Right atrium auricular region (tissue), 2 donors: ENCODE measurements at places on chromosomes 5 and 9.
A peak's percentile ranks its signal among the peaks of the same experiment; 100 is the strongest.

- DNase-seq = no peak
Measured at GRCh38 chr9:98080326-98080725, 23.8 kb downstream of the NANS start.

GRCh38 chr5:61915646-61916045 is 390.4 kb upstream of the KIF2A start:
- no peak for DNase-seq

GRCh38 chr9:37989701-37990100 is 79.3 kb downstream of the SHB start:
- no peak for DNase-seq

DNA sequence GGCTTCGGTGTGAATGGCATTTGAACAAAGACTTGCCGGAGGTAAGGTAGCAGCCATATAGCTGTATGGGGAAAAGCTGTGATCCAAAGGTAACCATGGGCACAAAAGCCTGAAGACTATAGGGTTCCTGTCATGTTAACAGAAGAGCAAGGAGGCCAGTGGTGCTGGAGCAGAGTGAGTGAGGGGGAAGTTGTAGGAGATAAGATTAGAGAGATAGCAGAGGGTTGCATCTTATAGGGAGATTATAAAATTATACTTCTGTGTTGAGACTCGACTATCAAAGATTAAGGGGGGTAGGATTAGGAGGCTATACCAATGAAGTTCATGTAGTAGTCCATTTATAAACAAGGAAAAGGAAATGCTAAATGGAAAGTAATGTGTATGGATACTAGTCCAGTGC is 3.3 kb downstream of the NCBP1 start:
- DNase-seq = no peak

DNA sequence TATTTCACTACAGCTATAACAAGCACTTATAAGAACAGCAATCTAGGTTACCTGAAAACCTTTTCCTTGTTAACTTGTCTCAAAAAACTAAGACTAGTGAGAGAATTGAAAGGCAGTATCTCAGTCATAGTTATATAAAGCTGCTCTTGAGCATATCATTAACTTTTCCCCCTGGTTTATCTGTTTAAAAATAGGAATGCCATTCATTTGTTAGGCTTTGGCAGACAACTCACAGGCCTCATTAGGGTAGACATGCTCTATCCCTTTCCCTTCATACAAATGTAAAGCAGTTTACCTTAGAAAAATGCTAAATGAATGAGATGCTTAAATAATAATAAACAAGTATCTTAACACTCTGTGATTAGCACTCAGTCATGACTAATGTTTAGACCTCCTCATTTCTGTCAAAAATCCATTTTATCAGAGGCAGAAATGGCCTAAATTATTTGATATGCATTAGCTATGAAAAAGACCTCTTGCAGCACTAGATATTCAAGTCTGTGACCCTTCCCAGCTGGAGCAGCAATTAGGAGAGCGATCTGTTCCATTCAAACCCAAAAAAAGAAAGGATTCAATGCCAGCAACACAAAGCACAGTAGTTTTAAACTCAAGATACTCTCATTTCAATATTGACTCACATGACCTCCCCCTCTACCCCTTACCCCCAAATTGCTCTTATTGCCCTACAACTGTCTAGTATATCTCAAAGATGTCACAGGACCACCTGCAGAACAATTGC is 1578.8 kb upstream of the WWC1 start:
- no peak for DNase-seq

- no peak for DNase-seq
Measured at GRCh38 chr9:18347386-18348082, 126.4 kb upstream of the ADAMTSL1 start.

DNA sequence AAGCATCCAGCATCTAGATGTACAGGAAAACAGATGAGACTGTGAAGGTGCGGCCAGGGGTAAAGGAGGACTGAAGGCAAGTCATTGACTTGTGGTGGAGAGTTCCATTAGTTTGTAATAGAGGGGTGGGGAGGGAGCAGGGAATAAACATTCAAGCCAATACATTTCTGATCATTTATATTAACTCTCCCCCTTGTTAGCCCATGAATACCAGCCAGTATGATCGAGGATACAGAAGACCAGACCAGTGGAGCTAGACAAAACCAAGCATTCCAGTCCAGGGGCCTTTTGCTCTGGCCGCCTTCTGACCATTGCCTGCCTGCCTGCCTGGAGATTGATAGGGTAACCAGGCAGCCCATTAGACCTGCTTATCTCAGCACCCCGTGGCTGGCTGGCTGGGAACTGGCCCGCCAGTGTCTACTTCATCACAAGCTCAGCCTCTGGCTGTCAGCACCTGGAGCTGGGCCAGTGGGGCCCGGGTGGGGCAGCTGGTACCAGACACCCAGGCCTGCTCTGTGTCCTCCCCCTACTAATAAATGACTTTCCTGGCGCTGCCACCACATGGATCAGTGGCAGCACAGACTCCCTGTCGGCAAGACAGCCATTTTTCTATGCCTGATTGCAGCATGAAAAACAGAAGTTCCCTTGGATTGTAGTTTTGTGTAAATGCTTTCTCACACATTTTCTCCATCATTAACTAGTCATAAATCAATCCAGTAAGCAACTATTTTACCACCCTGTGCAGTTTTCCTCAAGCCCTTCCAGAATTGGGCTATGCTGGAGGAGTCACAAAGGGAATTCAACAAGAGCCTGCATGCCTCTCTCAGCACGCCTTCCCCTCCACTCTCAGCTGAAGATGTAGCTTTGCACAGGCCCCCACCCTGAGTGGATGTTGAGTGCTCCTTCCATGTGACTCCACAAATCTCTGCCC is 181.3 kb downstream of the SNCAIP start:
- no peak for DNase-seq

DNA sequence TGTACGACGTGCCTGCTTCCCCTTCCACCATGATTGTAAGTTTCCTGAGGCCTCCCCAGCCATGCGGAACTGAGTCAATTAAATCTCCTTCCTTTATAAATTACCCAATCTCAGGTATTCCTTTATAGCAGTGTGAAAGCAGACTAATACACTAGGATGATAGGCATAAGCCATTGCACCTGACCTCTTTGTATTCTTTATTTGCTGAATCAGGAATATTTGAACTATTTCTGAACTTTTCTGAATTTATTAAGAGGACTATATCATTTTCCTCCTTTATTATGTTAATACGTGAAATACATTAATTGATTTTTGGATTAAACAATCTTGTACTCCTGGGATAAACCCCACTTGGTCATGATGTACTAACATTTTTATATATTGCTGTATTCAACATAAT is 28.2 kb upstream of the NR4A3 start:
- DNase-seq = no peak

- no peak for DNase-seq
Measured at GRCh38 chr9:92663126-92663525, 6.8 kb downstream of the IPPK start.

- DNase-seq = peak; percentile 59
Measured at GRCh38 chr5:91955610-91956009, 572.5 kb upstream of the ARRDC3 start.

DNA sequence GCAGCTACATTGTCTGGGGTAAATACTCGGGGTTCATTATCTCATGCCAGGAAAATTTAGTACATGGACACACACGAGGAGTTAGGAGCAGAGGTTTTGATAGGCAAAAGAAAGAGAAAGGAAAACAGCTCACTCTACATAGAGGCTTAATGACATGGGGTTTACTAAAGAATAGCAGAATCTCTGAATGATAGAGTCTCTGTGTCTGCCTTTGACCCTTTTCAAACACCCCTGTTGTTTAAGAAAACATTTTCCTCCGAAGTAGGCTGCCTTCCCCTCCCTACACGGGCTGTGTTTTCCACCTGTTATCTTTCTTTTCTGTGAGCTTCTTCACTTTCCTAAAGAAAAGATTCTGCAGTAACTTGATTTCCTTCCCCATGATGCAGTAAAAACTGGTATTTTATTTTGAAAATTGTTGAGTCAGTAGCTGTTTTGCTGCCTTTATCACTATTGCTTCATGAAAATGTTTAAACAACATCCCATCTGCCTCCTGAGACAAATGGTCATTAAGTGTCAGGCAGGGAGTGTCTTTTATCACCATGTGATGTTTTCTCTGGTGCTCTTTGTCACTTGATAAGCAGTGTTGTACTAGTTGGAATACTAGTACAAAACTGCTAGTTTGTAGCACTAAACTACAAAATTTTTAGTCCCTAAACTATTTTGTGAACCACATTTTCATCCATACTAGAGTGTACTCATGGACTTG is 76.6 kb downstream of the PPIC start:
- no peak for DNase-seq

DNA sequence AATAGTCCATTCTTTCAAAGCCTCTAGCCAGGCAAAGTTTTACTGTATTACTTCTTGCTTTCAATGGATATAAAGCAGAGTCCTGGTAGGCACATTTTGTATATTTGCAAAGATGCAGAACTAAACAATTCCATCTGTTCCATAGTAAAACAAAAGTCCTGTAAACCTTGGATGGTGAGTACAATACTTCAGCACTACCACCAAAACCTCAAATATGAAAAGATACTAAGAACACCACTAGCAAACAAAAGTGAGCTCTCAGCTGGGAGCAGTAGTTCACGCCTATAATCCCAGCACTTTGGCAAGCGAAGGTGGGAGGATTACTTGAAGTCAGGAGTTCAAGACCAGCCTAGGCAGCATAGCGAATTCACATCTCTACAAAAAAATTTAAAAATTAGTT is 195.0 kb downstream of the MSX2 start:
- DNase-seq = no peak

DNA sequence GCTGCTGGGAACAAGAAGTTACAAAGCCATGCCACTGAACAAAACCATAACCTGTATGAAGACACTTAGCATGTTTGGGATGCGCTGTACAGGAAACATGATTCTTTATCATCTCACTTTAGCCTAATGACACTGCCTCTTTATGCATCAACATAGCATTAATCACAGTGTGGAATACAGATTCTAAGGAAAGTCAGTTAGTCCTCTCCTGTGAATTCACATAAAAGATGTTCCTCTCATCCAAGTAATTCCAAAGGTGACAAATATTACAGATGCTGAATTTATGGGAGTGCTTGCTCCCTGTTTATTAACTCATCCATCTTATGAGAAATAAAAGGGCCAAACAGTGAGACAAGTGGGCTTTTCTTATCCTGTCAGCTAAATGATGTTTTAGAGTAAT is 1677.7 kb downstream of the EFNA5 start:
- DNase-seq = no peak

GRCh38 chr5:133049726-133050048 is 2.1 kb upstream of the HSPA4 start:
- no peak for DNase-seq

GRCh38 chr9:71655141-71655540 is 113.2 kb downstream of the CEMIP2 start:
- no peak for DNase-seq

DNA sequence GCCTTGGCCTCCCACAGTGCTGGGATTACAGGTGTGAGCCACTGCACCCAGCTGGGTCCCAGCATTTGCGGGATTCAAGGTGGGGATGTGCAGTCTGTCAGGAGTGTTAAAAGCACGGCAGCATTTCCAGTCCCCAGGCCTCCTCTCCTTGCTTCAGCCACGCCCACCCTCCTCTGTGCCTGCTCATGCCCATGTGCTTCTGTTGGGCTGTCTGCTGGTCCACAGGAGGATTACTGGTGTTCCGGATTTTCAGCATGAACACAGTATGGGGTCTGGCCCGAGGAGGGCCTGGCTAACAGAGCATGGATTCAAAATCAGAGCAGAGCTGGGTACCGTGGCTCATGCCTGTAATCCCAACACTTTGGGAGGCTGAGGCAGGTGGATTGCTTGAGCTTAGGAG is 5.5 kb downstream of the ARRDC1 start:
- DNase-seq = no peak

DNA sequence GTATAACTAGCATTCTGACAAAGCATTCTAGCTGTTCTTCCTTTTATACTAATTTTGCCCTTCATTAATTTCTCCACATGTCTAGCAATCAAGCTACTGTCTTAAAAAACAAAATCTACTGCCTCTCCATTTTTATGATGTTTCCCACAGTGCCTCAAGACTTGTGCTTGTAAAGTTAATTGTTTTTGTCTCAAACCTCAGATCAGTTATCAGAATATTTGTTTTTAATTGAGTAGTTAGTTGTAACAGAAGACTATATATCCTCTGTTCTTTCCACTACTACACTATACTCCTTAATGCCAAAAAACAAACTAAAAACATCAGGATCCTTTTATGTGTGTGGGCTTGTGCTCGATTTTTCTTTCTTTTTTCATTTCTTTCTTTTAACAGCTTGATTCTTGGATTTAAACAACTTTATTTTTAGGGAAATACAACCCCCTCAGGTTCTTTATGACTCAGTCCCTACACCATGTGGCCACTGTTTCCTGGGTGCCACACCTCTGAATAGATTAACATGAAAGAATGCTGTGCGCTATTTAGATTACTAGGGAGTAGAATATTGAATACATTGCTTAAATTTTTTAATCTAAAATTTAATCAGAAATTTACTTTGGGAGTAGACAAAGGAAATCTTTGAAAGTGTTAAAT is 1.2 kb downstream of the ASPN start:
- no peak for DNase-seq

- no peak for DNase-seq
Measured at GRCh38 chr9:128611600-128612394, 44.9 kb downstream of the DYNC2I2 start.

DNA sequence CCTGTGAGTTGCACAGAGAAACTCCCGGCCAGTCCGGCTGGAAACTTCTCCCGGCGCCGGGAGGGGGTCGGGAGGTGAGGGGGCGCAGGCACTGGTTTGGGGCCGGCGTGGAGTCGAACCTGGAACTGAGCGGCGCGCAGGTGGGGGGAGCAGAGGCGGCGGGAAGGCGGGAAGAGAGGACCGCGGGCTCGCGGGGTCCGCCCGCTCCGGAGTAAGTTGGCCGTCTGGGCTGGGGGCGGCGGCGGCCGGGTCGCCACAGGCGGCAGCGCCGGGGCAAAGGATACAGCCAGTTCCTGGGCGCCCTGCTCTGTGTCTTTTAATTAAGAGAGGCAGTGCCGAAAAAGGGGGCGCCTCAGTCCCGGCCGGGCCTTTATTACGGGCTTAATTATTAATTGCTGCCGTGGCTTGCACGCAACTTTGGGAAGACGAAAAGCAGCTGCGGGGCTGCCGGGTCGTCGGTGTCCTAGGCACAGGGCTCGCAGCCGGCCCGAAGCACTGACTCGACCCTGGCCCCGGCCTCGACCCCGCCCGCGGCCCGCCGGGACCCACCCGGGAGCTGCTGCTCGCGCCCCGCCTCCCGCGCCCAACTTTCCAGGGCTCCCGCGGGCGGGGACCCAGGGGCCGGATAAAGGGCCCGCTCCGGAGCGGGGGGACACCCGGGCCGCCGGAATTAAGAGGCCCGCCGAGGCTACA is 1.1 kb downstream of the NTNG2 start:
- no peak for DNase-seq

- no peak for DNase-seq
Measured at GRCh38 chr9:124795881-124796431, 19.0 kb downstream of the OLFML2A start.

DNA sequence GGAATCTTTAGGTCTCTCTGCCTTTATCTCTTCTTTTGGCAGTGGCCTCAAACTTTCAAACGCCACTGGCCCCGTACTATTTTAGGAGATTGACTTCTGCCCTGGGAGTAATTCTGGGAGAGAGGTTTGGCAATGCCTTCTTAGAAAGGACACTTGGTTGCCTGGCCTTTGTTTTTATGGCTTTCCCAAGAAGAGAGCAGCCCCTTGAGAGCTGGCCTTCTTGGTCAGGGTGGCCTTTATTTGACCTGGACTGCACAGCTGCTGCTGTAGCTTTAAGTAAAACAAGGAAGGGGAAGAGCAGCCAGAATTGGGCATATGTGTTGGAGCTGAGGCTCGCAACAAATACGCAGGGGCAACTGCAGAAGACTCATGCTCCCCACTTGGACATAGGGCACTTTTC is 60.8 kb downstream of the PTPN3 start:
- DNase-seq = peak; percentile 36
